Activated CD8-positive, alpha-beta memory T cell treated with anti-CD3 and anti-CD28 coated beads for 48 hours (primary cell): ENCODE measurements at places on chromosomes 4 and X.

DNA sequence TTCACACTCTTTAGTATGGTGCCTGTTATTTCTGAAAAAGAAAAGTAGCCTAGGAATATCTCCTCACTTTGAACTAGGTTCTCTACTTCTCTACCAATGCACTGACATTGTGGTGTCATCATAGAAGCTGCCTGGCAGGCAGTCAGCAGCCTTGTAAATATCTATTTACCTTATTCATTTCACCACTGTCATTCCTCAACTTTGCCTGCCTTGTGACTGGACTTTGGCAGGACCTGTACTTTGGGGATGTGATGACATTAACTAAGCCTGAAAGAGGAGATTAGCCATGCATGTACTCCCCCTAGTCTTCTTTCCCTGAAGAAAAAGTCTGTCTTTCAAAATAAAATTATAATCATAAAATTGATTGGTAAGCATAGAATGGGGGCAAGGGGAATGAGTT lies 207.2 kb downstream of the ARAP2 start:
- DNase-seq: no peak

- DNase-seq: no peak
These were observed 48.3 kb downstream of the MTHFD2L start for GRCh38 chr4:74206088-74206825.

- no peak for DNase-seq
These were observed 8.0 kb upstream of the CPEB2 start for GRCh38 chr4:14994242-14994641.

DNA sequence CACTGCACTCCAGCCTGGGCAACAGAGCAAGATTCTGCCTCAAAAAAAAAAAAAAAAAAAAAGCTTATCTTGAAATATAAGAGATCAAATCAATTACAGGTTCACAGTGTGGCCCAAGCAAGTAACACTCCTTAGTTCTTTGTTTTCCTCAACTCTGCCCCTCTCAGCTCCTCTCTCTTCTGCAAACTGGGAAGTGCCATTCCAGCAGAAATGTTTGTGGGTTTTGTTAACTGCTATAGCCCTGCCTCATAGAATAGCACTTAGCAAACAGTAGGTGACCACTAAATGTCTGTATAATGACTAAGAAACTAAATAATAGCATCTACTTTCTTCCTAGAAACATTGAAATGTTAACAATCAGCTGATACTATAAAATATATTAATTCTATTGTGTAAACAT lies 160.0 kb upstream of the NAP1L5 start:
- DNase-seq: no peak

GRCh38 chrX:19889582-19890342 lies 2.4 kb upstream of the SH3KBP1 start:
- DNase-seq: no peak

DNA sequence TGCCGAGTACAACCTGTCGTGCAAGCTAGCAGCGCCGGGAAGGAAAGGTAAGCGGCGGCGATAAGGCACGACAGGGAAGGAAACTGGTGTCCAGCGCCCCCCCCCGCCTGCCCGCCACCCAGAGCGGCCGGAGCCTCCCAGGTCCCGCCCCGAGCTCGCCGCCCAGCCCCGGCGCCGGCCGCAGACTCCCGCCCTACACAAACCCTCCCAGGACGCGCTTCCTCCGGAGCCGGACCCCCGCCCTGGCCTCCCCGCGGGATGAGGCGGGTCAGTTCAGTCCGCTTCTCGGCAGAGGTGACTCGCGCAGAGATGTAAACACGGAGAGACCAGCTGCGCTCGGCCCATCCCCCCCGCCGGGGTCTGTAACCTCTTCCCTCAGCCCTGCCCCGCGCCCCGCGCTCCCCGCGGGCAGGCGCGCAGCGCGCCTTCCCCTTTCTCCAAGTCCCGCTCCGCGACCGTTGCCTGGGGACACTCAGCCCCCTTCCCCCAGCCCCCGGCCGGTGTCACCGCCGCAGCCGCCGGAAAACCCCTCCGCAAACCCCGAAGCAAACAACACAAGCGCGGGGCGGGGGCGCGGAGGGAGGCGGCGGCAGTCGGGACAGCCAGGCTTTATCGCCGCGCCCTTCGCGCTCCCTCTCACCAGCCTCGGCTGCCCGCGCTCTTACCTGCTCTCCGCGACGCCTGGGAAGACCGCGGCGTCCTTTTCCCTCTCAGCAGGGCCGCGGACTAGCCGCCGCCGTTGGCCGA lies 543 bp downstream of the ELF2 start:
- DNase-seq: peak; percentile 23

GRCh38 chr4:132683957-132684356 lies 465.1 kb upstream of the PCDH10 start:
- no peak for DNase-seq

DNA sequence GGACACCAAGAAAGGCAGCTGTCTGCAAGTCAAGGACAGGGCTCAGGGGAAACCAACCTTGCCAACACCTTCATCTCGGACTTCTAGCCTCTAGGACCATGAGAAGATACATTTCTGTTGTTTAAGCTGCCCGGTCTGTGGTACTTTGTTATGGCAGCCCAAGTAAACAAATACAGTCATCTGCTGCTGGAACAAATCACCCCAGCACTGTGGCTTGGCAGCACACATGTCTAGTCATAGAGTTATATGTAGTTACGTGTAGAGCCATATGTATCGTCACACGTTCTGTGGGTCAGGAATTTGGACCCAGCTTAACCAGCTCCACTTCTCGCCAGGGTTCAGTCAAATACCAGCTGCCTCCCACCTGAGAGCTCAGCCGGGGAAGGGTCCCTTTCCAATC lies 2.5 kb downstream of the HTT-AS start:
- no peak for DNase-seq

- no peak for DNase-seq
These were observed 50.7 kb downstream of the SCD5 start for GRCh38 chr4:82747686-82748575.

GRCh38 chr4:78512357-78512920 lies 39.1 kb upstream of the ANXA3 start:
- DNase-seq: no peak

DNA sequence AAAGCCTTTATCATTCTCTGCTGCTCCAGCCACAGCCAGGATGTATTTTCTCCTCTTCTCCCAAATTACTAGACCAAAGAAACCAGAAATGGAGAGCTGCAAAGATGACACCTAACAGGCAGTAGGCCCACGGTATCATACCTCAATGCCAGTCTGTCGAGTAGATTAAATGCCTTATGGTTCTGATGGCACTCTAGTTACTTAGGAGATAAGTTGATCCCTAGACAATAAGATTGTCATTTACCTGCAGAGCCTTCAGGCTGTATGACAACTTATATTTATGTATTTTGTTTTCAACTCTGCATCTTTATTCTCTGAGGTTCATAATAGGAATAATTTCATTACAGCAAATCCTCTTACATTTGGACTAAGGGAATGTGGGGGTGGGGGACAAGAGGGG lies 262.1 kb downstream of the LDB2 start:
- DNase-seq: no peak

- DNase-seq: no peak
These were observed 53.7 kb upstream of the NKX1-1 start for GRCh38 chr4:1459722-1460511.

- no peak for DNase-seq
These were observed 8.0 kb upstream of the KCNE5 start for GRCh38 chrX:109632906-109633504.

DNA sequence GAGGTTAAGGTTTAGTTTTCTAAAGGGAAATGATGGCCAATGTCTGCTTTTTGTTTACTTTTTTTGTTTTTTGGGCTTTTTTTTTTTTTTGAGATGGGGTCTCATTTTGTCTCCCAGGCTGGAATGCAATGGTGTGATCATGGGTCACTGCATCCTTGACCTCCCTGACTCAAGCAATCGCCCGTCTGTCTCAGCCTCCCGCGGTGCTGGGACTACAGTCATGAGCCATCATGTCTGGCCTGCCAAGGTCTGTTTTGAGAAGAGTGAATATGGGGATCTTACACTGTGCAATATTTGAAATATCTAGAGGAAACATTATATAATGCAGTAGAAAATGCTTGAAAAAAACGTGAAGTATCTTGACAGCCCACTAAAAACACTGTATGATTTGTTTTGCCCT lies 162.5 kb downstream of the GASK1B start:
- DNase-seq: no peak

GRCh38 chr4:182219411-182220056 lies 23.7 kb upstream of the TENM3 start:
- no peak for DNase-seq

DNA sequence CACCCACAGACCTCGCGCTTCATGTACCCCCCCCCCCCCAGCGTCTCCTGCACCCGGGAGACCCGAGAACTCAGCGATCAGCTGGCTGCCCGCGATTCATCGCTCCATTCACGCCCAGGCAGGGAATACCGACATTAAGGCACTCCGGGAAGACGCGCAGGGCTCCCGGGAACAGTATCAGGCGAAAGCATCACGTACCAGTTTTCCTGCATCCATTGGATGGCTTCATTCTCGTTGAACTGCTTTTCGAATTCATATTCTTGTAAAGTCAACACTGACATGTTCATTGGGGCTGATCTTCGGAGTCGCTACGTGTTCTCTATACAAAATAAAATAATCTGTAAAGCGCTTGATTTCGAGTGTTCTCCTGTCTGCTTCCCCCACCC lies 373 bp downstream of the ELOVL6 start:
- DNase-seq: no peak

DNA sequence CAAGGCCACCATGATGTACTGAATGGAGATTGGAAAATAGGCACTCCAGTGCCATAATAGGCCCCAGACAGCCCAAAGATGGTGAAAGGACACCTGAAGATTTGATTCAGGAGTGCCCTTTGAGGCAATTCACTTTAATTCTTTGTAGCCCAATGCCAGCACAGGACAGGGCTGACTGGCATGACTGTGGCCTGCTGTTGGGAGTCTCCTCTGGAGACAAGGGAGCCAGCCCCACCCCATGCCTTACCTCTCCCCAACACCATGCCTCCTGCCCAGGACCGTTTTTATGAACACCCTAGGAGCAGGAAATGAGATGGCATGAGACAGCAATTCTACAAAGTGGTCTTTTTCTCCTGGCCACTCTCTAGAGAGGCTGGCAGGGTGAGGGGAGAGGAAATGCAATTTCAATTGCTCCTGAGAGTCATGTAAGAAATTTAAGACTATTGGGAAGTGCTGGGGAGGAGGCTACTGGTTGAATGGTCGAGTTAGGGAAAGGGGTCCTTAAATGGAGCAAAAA lies 94.2 kb upstream of the MAMLD1 start:
- no peak for DNase-seq

- DNase-seq: no peak
These were observed 38.6 kb upstream of the EDA2R start for GRCh38 chrX:66677430-66677829.

GRCh38 chr4:6125103-6125651 lies 75.2 kb downstream of the JAKMIP1 start:
- no peak for DNase-seq

- DNase-seq: no peak
These were observed at the start of gene KCNE5 for GRCh38 chrX:109624641-109625616. KCNE5 (minus strand) TSS chrX:109625172; CDS start chrX:109625020, 152 bp downstream.

GRCh38 chr4:9913846-9914245 lies 107.5 kb downstream of the SLC2A9 start:
- DNase-seq: no peak

- DNase-seq: no peak
These were observed 54.6 kb downstream of the FRMPD3 start for GRCh38 chrX:107504006-107504405.

- DNase-seq: no peak
These were observed 39.7 kb downstream of the ANAPC10 start for GRCh38 chr4:145058256-145058655.

GRCh38 chrX:52425775-52426174 lies 57.0 kb downstream of the XAGE2 start:
- DNase-seq: no peak

DNA sequence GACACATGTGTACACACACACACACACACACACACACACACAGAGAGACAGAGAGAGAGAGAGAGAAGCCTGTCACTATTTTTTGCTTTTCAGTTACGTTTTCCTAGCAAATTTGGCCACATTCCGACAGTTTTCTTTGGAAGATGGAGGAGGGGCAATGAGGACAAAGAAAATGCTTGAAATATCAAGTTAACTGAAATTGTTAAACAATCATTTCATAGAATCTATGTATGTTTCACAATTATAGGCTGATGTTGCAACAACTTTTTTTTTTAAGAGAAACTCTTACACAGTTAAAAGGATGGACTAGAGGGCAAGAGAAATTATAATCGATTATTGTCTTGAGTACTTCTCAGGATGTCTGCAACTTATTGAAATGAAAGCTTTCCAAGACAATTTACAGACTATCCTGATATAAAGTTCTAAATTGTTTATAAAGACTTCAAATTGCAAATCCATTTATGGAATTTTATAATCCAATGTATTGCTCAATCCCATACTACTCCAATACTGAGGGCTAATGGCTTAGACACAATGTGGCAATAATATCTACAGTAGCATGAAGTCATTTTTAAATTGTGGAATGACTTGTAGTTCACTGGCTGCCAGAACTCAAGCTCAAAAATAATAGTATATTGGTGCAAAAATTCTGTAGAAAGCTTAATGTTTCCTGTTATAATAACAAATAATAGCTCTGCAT lies 647.0 kb upstream of the PCDH7 start:
- DNase-seq: no peak

- no peak for DNase-seq
These were observed 583.7 kb downstream of the TRIML1 start for GRCh38 chr4:188722911-188723310.

DNA sequence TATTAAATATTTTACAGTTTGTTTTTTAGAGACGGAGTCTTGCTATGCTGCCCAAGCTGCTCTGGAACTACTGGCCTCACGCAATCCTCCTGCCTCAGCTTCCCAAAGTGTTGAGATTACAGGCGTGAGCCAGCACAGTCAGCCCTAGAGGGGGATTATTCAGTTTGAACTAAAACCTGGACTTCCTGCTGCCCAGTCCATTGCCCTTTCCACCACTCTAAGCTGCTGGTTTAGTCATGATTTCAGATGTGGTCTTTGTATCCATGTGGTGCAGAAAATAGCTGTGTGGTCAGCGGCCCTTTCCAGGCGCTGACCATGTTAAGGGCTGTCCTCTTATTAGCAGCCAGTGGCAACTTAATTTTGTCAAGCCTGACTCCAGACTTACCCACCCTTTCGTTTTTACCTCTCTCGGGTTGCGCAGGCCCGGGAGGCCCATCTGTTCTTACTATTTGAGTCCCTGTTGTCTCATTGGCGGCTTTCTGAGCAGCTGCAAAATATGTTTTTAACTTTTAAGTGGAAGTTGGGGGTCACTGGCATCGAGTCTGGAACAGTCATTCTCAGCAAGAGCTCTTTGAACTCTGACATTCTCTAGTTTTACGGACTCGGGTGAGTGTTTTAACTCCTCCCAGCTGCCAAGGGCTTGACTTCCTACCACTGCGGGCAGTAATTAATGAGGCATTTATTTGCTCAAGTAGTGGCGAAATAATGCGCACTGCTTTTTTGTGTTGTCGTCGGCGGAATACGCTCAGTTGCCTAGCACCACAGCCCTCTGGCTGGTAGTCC lies 773 bp upstream of the VMA21 start:
- DNase-seq: no peak

- DNase-seq: no peak
These were observed 135.1 kb downstream of the MID1 start for GRCh38 chrX:10485326-10485725.

- DNase-seq: peak; percentile 21
These were observed 134.2 kb downstream of the CHIC2 start for GRCh38 chr4:53929955-53930798.
